Aorta (tissue), 5 donors: ENCODE measurements at places on chromosomes 16 and 17. TPM values are rescaled to one million over a fixed set of nuclear protein-coding genes. Genes with fewer than 3 reads are reported as not detected.

GRCh38 chr16:88356124-88356726 lies 26.5 kb upstream of the ZNF469 start:
- DNase-seq = peak; percentile 16

The CTRB1 gene
- total RNA-seq = 6.8 TPM

The PIRT gene
- total RNA-seq = not detected

DNA sequence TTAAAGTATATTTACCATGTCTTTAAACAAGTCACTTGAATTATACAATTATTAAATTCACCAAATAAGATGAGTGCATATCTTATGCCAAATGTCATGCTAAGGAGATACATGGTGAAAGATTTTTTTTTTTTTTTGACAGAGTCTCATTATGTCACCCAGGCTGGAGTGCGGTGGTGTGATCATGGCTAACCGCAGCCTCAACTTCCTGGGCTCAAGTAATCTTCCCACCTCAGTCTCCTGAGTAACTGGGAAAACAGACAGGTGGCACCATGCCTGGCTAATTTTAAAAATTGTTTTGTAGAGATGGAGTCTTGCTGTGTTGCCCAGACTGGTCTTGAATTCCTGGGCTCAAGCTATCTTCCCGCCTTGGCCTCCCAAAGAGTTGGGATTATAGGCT lies 149.0 kb upstream of the GOT2 start:
- DNase-seq = no peak

The TNFRSF17 gene
- total RNA-seq = not detected
